ENCODE measurements at places on chromosomes 2 and 18.

- no peak for DNase-seq
Measured at GRCh38 chr2:156837635-156838370, 401.6 kb downstream of the GPD2 start.

DNA sequence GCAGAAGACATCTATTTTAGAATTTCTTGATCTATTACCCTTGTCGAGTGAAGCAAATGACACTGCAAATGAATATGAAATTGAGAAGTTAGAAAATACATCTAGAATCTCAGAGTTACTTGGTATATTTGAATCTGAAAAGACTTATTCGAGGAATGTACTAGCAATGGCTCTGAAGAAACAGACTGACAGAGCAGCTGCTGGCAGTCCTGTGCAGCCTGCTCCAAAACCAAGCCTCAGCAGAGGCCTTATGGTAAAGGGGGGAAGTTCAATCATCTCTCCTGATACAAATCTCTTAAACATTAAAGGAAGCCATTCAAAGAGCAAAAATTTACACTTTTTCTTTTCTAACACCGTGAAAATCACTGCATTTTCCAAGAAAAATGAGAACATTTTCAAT is 370.4 kb downstream of the XIRP2 start:
- no peak for DNase-seq

DNA sequence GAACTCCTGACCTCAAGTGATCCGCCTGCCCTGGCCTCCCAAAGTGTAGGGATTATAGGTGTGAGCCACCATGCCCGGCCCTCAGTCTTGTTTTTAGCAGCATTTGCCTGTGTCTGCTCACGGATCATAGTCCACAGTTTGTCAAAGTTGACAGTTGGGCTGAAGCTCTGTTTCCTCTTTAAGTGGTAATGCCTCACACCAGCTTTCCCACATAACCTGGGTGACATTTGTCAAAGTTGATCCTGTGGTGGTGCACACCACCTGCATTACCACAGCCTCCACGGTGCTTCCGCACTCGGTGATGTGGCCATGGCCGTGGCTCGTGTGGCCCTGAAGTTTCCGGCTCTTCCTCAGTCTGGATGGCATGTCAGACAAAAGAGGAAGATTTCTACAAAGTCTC is 27.1 kb downstream of the RAB31 start:
- DNase-seq = no peak

DNA sequence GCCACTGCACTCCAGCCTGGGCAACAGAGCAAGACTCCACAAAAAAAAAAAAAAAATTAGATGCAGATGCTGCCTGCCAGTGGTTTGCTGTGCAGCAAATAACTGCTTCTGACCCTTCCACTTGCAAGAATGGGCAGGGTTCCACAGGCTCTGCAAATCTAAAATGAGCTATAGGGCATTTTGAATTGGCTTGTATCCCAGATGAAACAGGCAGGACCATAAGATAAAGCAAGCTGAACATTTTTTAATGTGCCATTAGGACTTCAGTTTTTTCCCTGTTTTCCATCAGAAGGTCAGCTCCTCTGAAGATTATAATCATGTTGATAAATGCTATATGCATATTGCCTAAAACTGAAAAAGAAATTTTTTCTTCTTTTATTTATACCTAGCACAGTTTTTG is 15.7 kb upstream of the FZD7 start:
- DNase-seq = no peak

GRCh38 chr2:146806364-146807005 is 1038.3 kb upstream of the ACVR2A start:
- DNase-seq = no peak

DNA sequence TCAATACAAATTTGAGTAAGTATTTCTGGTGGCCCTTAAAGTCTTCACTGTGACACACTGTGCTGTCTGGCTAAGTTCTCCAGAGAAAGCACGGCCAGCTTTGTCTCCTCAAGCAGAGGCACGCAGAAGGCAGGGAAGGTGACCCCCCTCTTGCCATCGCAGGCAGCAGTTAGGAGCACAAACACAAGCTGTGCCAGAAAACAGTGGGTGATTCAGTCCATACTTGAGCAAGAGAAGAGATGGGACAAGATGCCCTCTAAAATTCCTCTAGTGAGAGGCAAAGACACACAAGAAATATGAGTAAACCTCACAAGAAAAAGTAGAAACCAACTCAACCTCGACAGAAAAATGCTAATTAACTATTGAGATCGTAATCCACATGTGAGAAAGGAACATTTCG is 9.8 kb downstream of the MCEE start:
- no peak for DNase-seq

- DNase-seq = no peak
Measured at GRCh38 chr2:142880279-142880678, 2.8 kb downstream of the KYNU start.

DNA sequence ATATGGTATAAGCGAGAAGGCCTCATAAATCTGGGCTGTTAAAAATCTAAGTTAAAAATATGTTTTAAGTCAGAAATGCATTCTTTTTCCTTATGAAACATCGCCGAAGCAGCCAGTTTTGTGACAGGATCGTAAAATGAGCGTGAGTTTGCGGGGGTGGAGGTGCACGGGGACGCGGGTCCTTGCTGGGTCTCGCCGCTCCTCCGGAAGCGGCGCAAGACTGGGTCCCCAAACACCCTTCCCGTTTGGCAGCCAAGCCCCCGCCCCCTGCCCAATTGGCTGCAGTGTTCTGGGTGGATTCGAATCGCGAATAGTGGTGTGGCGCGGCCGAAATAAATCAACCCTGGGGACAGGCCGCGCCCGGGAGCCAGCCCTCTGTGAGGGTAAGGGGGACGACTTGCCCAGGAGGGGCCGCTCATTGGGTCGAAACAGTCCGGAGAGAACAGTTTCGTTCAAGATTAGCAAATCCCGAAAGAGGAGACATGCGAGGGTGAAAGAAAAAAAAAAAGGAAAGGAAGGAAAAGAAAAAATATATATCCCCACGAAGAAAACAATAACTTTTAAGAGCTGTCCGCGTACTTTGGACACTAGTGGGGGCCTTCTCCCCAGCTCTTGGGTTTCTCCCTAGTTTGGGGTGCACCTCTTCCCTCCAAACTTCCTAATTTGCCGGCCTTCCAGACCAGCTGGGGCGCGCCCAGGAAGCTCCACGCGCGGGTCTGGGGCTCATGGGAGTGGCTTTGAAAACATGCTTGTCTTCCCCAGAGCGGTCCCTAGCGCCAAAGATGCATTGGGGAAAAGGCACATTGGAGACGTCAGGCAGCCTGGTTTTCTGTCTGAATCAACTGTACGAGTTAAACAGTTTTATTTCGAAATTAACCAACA is 3.1 kb upstream of the GATA6 start:
- no peak for DNase-seq
